ENCODE measurements at places on chromosomes 11 and 22. TPM values are rescaled to one million over a fixed set of nuclear protein-coding genes. Genes with fewer than 3 reads are reported as not detected.

Gene VPREB1
- not detected for total RNA-seq

Gene OR52H1
- total RNA-seq = not detected

Gene TUBA8
- total RNA-seq = 1.5 TPM

Gene SYT8
- total RNA-seq = not detected

Gene NCAM1
- total RNA-seq = 1.4 TPM

Gene CD3G
- 232 TPM for total RNA-seq

Gene NXPE1
- not detected for total RNA-seq

Gene CNTF
- total RNA-seq = 2.8 TPM

DNA sequence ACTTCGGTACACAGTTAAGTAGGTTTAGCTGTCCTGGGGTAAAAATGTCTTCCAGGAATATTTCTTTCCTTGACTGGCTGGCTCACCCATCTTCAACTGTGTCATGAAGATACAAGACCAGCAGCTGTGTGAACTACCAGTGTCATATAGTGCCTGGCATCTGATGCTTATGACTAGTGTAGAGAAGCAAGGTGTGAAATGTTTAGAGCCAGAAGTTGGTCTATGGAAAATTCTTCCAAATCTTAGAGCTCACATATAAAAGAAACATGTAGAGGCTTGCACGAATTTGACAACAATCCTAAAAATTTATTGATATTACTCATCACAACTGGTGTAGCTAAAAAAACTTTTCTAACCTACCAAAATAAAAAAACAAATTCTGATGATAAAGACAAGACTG, 54.4 kb downstream of the ARL14EP start:
- DNase-seq = no peak

GRCh38 chr11:20388096-20389055, 860 bp downstream of the PRMT3 start:
- DNase-seq = peak; percentile 42

DNA sequence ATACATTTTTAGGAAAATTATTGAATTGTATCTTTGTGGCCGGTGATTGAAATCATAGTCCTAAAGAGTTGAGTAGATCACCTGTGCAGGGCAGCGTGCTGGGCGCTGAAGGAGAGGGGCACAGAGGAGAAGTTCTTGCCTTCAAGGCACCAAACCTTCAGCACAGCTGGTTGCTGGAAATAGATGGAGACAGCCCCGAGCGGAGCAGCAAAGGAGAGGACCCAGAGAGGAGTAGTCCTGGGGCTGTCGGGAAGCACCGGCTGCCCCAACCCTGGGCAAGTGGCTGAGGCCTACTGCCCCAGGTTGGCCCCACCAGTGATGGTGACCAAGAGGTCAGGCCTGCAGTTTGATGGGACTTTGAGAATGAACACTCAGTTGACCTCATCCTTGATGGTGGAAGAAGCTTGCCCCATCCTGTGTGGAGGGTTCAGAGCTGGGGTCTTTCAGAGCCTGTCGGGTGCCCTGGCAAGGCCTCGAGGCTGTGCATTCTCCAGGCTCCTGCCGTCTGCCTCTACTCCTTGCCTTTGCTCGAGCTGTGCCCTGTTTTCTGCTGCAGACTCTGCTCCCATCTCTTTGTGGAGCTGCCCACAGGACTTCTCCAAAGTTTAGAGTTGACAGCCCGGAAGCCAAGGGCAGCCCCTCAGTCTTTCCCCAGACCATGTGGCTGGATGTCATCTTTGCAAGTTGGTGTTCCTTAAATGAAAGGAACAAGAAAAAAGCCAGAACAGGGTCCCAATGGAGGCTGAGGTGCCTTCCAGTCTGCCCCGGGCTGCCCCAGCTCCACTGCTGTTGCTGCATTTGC, 285.1 kb downstream of the TBC1D22A start:
- DNase-seq = no peak

- no peak for DNase-seq
Measured at GRCh38 chr22:38213990-38214301, 12.2 kb downstream of the MAFF start.

DNA sequence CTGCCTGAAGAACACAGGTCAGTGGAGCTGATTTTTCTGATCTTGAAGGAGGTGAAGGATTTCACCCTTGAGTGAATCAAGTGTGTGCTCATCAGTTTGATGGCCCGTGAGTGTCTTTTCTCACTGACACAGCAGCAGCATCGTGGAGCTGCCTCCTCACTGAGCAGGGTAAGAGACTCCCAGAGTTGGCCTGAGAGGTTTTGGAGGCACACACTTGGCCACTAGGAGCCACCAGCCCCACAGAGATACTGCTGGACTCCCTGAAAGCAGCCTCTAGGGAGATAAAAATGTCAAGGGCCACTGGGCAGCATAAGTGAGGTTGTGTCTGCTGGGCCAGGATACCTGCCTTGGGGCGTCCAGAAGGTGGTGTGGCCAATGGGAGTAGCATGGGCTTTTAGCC, 245.4 kb downstream of the GRIK4 start:
- DNase-seq = no peak

DNA sequence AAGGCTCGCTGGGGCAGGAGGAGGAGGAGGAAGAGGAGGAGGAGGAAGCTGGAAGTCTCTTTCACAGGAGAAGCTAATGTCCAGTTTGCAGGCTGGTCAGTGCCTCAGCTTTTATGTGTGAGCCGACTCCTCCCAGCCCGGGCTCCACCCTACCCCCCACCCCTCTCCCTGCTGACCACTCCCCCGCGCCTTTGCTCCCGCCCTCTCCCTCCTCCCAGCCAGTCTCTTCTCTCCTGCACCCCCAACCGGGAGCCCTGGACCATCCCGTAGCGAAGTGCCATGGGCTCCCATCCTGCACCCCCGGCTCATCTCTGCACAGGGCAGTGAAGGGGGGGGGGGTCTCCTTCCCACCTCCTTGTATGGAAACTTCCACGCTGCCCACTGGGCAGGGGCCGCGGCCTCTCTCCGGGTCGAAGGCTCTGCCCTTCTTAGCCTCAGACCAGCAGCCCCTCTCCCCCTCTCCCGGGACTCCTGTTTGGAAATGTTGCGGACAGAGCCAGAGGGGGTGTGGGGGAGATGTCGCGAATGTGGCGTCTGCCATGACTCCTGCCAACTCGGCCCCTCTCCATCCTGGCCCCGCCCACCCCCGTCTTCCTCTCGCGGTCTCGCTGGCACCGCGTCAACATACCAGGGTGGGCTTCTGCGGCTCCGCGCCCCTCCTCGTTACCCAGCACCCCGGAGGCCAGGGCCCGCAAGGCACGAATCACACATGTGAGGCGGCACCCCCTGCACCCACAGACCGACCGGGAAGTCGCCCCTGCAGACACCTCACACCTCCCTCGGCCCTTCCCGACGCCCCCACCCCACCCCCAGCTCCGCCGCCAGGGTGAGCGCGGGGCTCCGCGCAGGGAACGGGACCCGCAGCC, 1.8 kb downstream of the IGF2 start:
- no peak for DNase-seq

- no peak for DNase-seq
Measured at GRCh38 chr11:123286761-123287160, 91.7 kb upstream of the CLMP start.

- DNase-seq = no peak
Measured at GRCh38 chr11:86951706-86952105, 3.5 kb downstream of the FZD4 start.

GRCh38 chr11:120532082-120532831, 20.7 kb downstream of the GRIK4 start:
- DNase-seq = no peak

GRCh38 chr11:131817687-131818188, 447.3 kb downstream of the NTM start:
- no peak for DNase-seq

- peak; percentile 65 for DNase-seq
Measured at GRCh38 chr22:42202669-42203068, 67.8 kb downstream of the TCF20 start.

DNA sequence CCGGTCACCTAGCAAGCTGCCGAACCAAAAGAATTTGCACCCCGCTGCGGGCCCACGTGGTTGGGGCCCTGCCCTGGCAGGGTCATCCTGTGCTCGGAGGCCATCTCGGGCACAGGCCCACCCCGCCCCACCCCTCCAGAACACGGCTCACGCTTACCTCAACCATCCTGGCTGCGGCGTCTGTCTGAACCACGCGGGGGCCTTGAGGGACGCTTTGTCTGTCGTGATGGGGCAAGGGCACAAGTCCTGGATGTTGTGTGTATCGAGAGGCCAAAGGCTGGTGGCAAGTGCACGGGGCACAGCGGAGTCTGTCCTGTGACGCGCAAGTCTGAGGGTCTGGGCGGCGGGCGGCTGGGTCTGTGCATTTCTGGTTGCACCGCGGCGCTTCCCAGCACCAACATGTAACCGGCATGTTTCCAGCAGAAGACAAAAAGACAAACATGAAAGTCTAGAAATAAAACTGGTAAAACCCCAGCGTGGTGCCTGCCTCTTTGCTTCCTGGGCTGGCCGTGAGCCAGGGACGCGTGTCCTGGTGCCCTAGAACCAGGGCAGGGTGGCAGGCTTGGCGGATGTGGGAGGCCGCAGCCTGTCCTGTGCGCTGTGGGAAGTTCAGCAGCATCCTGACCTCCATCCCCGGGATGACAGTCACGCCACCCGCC, 13.2 kb downstream of the CCND1 start:
- DNase-seq = no peak

DNA sequence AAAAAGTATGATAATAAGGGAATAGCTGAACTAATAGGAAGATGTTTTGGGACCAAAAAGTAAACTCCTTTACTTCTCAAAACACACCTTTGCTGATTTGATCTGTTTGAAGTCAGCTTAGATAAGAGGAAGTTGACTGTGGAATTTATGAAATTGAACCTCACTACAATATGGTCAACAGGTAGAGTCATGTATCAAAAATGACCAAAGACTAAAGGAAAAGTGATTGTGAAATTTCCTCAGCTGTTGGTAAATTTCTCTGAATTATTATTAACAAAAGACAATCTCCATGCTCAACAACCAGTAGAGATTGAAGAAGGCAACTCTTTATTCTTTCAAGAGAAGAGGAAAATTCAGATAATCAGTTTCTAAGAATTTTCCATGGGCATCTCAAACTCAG, 826.5 kb downstream of the KCNA4 start:
- DNase-seq = no peak

GRCh38 chr11:74203966-74204365, 32.9 kb downstream of the PPME1 start:
- no peak for DNase-seq

DNA sequence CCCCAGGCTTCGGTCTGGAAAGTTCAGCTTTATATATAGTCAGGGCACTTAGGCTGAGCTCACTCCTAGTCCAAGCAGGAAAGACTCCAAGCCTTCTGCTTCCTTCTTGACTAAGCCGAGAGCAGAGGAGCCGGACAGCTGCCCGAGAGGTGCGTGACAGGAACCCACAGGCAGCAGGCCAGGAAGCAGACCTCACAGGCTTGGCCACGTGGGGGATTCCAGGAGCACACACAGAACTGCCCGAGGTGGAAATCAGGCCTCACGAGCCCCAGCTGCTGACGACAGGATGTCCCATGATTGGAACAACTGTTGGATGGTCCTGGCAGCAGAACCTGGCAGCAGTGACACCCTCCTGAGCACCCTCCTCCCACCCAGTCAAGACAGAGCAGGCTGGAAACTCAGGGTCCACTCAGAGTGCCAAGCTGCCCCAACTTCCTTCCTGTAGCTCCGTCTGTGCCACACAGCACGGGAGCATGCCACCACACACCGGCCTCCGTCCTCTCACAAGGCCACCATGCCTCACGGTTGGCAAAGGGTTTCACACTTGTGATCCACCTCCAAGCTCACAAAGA, 5.4 kb downstream of the PLA2G6 start:
- DNase-seq = peak; percentile 42

GRCh38 chr22:19717691-19718455, 3.6 kb downstream of the SEPTIN5 start:
- peak; percentile 82 for DNase-seq

DNA sequence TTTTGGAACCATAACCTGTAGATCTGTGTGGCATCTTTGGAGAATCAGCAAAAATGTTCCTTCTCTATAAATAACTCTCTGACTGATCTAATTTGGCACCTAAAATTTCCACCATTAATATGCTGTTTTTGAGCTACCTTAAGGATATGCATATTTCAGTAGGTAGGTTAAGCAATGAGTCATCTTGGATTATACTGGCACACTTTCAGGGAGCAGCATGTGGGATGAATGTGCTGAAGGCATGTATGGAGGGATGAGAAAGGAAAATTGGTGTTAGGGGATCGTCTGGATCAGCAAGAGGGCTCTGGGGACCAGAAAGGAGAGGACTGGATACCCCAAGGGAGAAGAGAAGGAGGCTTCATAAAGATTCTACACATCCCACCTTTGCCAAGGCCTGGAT, 44.6 kb upstream of the ELF5 start:
- DNase-seq = no peak

GRCh38 chr11:130831976-130832375, 84.3 kb downstream of the SNX19 start:
- DNase-seq = no peak

GRCh38 chr22:24985826-24986214, 33.3 kb downstream of the KIAA1671 start:
- DNase-seq = no peak

GRCh38 chr11:76501526-76502202, 56.8 kb downstream of the EMSY start:
- DNase-seq = no peak

DNA sequence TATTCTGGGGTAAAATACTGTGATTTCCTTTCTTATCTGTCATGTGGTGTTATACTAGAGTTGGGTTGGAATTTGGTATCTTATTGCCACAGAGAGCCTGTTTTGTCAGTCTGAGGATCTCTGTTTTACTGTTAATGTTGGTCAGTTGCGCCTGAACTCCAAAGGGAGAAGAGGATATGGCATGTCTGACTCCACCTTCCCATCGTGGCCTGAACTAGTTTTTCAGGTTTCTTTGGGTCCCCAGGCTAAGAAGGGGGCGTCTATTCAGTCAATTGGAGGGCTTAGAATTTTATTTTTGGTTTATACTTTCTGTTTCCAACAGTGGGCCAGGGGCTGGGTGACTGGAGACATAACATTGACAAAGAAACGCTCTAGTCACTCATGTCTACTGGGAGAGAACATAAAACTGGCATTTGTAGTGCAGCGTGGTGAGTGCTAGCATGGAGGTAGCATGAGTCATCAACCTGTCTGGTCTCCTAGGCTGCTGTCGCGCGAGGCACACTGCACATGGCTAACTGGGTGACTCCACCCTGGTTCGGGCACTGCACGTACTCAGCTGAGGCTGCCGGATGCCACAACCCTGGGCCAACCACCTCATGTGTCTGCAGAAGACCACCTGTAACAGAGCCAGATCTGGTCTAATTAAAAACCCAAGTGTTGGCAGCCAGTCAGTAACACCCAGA, 120.1 kb upstream of the OR9Q1 start:
- peak; percentile 45 for DNase-seq

- peak; percentile 53 for DNase-seq
Measured at GRCh38 chr11:46112961-46113607, 8.2 kb downstream of the PHF21A start.

GRCh38 chr11:36388071-36388470, 92.0 kb downstream of the PRR5L start:
- no peak for DNase-seq
